ENCODE measurements at places on chromosomes 16 and 17.

DNA sequence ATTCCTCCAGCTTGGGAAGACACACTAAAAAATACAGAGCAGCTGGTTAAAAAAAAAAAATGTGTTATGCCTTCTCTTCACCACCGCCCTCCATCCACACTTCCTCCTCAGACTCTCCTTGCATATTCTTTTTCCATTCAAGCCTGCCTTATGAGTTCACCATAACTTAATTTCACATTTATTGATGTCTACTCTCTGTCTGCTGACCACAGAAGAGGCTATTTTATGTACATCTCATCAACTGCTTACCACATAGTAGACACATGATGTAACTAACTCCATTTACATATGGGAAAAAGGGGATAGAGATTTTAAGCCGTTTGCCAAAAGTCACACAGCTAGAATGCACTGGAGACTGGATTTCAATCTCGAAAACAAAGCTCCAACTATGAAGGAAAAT lies 409.8 kb downstream of the CDH11 start:
- no peak for DNase-seq

DNA sequence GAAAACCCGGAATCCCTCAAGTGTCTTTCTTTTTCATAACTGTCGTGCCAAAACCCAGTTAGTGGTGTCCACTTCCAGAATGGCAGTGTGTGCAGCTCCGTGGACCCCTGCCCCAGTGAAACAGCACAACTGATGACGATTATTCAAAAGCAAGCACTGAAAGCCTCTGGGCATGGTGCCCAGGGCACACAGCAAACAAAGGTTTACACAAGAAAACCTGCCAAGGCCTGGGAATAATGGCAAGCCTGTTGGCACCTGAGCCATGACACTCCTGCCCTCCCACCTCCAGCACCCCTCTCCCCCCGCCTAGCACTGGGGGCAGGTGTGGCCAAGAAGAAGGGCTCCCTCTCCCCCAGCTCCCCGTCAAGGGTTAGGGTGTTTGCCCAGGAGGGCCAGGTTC lies 2.8 kb downstream of the PKMYT1 start:
- no peak for DNase-seq

GRCh38 chr16:65754820-65755691 lies 611.4 kb upstream of the CDH5 start:
- no peak for DNase-seq

GRCh38 chr17:15516150-15516549 lies 47.1 kb downstream of the TVP23C start:
- no peak for DNase-seq

DNA sequence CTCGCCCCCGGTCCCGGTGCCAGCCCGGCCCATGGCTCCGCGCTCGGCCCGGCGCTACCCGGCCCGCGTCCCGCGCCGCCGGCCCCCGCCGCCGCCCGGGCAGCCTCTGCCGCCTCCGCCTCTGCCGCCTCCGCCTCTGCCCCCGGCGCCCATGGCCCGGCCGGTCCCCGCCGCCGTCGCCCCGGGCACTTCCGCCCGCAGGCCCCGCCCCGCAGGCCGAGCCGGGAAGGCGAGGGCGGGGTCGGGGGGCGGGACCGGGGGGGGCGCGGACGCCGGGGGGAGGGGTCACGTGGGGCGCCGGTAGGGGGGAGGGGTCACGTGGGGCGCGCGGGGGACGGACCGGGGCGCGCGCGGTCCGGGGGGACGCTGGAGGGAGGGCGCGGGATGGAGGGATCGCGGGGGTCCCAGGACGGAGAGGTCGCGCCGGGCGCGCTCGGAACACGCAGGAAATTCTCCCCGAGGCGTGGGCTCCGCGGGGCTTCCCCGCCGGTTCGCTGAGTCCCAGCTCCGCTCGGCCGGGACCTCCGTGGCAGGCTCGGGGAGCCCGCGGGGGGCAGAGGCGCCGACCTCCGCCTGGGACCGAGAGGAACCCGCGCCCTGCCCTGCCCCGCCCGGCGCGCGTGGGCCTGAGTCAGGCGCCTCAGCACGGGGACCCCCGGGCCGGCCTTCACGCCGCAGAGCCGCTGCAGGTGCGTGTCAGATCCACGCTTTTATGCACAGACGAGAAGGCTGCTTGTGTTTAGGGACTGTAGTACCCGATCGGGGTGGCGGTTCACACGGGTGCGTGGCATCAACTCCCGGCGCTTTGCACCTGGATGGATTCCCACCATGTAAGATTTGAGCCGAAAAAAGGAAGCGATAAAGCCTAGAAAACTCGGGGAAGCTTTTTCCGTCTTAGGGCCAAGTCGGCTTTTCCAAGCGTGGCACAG lies at the start of gene PGAP6:
TSS of gene PGAP6 (minus strand) at position 190 of the 929 bp plus-strand sequence. CDS start at position 33, 157 bp downstream.
- peak; percentile 70 for DNase-seq

- no peak for DNase-seq
These were observed 37.9 kb upstream of the LRRC75A start for GRCh38 chr17:16529906-16530305.

GRCh38 chr16:1155353-1156054 lies 2.6 kb downstream of the CACNA1H start:
- no peak for DNase-seq

GRCh38 chr17:40541873-40542557 lies 23.3 kb downstream of the CCR7 start:
- DNase-seq = no peak

GRCh38 chr16:14641926-14642325 lies 9.2 kb downstream of the BFAR start:
- no peak for DNase-seq

- peak; percentile 53 for DNase-seq
These were observed 959 bp downstream of the SSH2 start for GRCh38 chr17:29929006-29929532.

DNA sequence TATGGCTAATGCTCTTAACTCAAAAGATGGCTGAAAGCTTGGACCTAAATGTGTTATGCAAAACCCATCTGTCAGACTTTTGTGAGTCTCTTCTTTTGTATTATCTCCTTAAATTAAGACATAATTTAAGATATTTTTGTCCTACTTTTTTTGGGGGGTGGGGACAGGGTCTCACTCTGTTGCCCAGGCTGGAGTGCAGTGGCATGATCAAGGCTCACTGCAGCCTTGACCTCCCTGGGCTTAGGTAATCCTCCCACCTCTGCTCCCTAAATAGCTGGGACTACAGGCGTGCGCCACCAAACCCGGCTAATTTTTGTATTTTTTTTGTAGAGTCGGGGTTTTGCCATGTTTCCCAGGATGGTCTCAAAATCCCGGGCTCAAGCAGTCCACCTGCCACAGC lies 7.1 kb downstream of the CLTC start:
- no peak for DNase-seq

GRCh38 chr16:81615411-81615810 lies 163.7 kb upstream of the PLCG2 start:
- no peak for DNase-seq

DNA sequence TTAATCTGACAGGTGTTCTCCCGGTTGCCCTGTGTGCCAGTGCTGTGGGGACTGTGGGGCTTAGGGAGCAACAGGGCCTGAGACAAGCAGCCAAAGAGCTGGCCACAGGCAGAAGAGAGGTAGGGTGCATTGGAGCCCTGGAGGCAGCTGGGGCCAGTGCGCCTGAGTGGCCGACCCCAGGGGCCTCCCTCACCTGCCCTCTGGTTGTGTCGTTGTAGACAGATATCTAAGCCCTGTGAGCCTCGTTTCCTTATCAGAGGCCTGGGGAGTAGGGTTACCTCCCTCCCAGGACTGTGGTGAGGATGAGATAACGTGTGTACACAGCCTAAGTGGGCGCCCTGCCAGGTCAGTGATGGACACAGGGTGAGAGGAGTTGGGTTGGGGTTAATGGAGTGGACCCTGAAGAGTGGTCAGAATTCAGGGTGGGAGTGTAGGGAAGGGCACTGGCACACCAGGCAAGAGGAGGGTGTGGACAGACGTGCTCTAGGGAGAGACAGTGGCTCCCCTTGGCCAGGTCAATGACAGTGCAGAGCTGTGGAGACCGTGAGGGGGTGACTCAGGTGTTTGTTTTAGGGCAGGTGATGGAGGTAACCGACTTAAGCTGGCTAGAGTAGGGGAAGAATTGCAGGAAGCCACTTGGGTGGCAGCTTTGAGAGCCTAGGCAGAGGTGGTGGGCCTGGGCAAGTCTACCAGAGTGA lies 3.4 kb downstream of the NARF start:
- DNase-seq = no peak

DNA sequence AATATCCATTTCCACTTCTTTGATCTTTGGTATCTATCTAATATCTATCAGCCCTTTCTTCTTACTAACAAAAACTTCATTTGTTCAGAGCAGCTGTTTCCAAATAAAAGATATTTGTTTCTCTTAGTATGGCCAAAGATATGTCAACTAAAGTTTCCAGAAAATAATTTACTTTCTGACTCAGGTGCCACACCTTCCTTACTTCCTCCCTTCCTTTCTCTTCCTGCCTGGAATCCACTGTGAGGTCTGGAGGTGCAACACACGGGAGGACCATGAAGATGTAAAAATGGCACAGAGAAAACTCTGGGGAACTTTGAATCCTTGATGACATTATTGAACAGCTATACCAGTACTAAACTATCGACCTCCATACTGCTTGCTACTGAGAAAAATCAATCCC lies 14.0 kb downstream of the MED13 start:
- no peak for DNase-seq

GRCh38 chr16:322476-323143 lies 29.9 kb downstream of the AXIN1 start:
- no peak for DNase-seq

- DNase-seq = no peak
These were observed 16.5 kb upstream of the AKTIP start for GRCh38 chr16:53519417-53520091.

DNA sequence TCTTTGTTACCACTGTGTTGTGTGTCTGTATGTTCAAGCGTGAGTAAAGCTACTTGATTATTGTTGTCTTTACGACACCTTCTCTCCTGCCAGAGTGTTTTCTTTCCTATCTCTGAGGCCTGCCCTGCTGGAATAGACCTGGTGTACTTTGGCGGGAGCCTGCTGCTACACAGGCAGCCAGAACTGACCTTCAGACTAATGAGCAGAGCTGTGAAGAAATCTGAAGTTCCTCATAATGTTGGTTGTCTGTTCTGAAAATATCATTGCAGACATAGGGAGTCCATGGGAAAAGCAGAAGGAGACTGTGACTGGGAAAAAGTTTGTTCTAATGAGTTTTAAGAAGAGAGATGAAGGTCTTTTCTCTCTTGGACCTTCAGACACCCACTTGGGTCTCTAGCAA lies 9.8 kb downstream of the RHOT1 start:
- DNase-seq = no peak

DNA sequence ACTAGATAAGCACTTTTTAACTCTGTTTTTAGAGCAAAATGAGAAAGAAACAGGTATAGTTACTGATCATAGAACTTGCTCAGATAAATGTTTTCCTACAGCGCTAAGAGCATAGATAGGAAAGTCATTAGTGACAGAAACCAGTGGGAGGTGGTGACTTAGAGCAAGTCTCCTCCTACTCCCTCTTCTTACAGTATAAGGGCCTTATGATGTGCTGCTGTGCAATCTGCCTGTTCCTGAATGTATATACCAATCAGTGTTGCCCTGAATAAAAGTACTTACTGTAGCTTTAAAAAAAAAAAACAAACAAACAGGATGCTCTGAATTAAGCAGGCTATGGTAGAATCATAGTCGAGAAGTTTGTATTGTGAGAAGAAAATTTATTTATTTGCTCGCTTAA lies 23.3 kb upstream of the RASL10B start:
- no peak for DNase-seq

- no peak for DNase-seq
These were observed 54.8 kb downstream of the PLXDC1 start for GRCh38 chr17:39096508-39097149.

DNA sequence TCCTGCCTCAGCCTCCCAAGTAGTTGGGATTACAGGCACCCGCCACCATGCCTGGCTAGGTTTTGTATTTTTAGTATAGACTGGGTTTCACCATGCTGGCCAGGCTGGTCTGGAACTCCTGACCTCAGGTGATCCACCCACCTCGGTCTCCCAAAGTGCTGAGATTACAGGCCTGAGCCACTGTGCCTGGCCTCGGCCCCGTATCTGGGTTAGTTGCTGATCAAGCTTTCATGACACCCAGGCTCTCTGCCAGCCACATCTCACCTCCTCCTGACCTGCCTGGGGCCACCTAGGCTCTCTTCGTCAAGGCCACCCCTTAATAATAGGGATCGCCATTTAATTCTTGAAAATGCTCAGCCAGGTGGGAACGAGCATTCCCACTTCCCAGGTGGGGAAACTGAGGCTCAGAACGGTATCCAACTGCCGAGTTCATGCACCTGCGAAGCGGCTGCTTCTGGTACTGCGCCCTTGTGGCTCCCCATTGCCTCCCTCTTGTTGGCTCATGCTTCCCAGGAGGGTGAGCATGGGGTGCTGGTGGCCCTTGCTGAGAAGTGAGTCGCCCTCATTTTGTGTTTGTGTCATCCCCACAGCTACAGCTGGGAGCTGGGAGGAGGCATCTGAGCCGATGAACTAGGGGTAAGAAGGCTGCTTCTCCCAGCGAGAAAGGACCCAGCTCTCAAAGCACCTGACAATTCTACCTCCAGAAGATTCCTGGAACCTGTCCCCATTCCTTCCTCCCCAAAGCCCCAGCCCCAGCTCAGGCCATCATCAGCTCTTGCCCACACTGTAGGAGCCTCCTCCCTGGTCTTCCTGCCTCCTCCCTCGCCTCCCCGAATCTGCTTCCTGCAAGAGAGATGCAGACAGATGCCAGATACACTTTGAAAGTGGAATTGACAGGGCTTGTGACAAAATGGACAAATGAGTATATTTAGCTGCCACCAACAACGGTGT lies 17.3 kb upstream of the SNN start:
- DNase-seq = no peak

- no peak for DNase-seq
These were observed 21.4 kb downstream of the BAIAP2 start for GRCh38 chr17:81056312-81056711.

DNA sequence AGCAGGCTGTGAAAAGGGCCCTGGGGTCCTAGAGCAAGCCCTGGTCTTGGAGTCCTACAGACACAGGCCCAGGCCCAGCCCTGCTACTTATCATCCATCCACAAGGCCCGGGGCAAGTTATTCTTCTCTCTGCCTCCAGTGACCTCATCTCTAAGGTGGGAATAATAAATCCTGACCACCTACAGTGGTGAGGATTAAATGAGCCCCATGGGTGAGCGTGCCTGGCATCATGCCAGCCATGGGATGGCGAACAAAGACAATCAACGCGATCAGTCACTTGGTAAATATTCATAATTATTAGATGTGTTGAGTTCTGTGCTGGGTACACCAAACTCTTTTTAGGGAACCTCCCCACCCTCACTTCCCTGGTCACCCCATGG lies 5.5 kb downstream of the KRT15 start:
- no peak for DNase-seq

- no peak for DNase-seq
These were observed 79.8 kb downstream of the JPH3 start for GRCh38 chr16:87681981-87682570.

DNA sequence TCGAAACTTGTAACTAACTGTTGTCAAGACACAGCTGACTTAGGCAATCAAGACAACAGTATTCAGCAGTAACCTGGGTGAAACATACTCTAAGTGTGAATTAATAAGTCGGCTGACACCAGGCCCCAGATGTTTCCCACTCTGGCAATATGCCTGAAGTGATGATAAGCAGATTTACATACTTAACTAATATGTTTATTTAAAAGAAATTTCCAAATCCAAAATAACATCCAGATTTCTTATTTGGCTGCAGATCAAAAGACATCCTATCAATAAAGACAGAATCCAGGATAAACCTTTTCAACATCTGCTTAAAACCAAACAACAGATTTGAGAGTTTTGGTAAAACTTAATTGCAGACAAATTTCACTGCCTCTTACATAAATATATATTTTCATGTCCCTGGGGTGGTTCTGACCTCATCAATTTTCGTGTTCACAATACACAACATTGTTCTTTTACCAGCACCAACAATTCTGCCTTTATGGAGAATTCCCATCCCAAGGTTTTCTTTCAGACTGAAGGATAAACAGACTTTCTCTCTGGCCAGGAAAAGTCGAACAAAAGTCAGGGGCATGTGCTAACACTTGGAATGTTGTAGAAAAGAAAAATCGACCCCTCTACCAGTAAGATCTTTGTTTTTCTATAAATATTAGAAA lies 45.1 kb upstream of the TOX3 start:
- no peak for DNase-seq
